ENCODE measurements at places on chromosomes 1 and 21.

GRCh38 chr1:86489242-86489878, 20.6 kb downstream of the CLCA1 start:
- no peak for DNase-seq

DNA sequence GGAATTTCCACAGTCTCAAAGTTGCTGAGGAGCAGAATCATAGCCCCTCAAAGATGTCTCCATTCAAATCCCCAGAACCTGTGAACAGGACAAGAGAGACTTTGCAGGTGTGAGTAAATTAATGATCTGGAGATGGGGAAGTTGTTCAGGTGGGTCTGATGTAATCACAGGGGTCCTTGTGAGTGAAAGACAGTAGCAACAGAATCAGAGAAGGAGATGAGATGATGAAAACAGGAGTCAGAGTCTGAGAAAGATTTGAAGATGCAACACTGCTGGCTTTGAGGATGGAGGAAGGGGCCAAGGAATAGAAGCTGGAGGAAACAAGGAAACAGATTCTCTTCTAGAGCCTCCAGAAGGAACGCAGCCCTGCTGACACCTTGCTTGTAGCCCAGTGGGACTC, 81.5 kb downstream of the SELENOF start:
- DNase-seq: no peak

GRCh38 chr1:116019653-116020253, 43.4 kb downstream of the SLC22A15 start:
- no peak for DNase-seq

GRCh38 chr1:188365874-188366273, 1537.1 kb downstream of the PLA2G4A start:
- no peak for DNase-seq

DNA sequence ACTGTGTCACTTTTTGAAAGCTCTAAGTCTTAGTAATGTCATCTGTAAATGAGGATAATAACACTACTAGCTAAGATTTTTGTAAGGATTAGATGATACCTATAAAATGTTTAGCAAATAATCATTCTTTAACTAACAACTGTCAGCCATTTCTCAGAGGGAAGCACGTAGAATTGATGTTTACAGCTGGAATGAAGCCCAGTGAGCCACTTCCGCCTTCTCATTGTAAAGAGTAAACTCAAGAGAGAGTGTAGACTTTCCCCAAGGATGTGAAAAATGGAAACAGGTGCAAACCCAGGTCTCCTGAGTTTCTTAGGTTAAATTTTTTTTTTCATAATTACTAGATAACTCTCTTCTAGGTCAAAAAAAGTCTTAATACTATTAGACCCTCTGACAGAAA, 4.9 kb downstream of the GREM2 start:
- DNase-seq: no peak

DNA sequence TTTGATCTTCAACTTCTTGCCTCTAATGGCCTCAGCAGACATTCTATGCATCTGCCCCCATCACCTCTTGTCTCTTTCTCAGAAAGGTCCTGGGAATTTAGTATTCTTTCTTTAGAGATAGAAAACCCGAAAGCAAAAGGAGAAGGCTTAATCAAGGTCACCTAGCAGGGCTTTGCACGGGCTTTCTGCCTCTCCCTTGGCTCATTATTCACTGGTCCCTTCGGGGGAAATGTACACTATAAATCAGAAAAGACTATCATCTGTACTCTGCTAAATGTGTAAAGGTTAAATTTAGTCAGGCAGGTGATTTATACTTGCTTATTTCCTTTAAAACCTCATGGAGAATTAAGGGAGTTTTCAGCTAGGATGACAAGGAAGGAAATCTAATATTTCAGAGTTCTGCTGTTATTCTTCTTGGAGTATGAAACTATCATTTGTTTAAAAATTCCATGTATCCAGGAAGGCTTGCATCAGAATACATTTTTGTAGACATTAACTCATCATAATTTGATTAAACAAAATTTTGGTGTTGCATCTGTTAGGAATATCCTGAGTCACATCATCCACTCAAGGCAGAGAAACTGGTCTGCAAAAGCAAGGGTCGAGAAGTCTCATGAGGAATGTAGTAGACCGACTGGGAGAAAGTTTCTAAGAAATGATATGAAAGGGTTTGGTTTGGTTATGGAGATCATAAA, 124.6 kb downstream of the GABPA start:
- no peak for DNase-seq

Data from NCI-H510A (cell line).